NK-92 treated with Interleukin-12 subunit alpha and Interleukin-12 subunit beta, amount 100 ng/mL, for 24 hours (cell line): ENCODE measurements at places on chromosomes 5 and 9.

DNA sequence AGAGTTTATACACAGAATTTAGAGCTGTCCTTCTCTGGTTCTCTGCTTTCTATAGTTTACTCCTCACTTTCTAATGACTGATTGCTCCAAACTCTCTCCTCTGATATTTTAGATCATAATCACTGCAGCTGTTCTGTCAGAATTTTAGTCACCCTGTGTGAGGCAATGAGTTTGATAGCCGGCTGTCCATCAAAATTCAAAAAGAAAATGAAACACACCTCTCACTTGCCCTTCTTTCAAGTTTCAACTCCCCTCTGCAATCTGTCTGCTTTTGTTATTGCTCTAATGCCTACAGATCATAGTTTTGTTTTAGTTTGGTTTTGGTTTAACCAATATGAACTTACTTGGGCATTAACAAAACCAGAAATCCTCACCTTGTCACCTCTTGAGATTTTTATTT, 23.3 kb upstream of the ABLIM3 start:
- DNase-seq, result no peak

- DNase-seq, result no peak
Measured at GRCh38 chr9:93187047-93187446, 3.1 kb downstream of the WNK2 start.

DNA sequence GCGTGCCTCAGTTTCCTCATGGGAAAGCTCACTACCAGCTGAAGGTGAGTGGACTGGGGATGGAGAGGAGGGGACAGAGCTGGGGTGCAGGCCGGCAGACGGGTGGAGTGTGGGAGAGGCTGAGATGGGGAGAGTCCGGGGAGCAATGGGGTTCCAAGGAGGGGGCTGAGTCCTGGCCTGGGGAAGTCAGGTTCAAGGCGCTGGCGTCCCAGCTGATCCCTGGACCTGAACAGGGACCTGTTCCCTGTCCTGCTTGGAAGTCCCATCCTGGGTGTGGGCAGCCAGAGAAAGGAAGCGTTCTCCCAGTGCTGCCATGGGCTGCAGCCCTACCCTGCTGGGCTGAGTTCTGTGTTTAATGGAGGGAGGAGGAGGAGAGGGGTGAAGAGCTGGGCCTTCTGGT, 60.9 kb upstream of the GNE start:
- DNase-seq, result no peak

GRCh38 chr9:112489039-112489546, 2.5 kb downstream of the KIAA1958 start:
- DNase-seq, result no peak

GRCh38 chr9:532707-533106, 308.8 kb upstream of the DMRT1 start:
- no peak for DNase-seq

- DNase-seq, result peak; percentile 54
Measured at GRCh38 chr9:114405294-114406034, 17.7 kb upstream of the AKNA start.

DNA sequence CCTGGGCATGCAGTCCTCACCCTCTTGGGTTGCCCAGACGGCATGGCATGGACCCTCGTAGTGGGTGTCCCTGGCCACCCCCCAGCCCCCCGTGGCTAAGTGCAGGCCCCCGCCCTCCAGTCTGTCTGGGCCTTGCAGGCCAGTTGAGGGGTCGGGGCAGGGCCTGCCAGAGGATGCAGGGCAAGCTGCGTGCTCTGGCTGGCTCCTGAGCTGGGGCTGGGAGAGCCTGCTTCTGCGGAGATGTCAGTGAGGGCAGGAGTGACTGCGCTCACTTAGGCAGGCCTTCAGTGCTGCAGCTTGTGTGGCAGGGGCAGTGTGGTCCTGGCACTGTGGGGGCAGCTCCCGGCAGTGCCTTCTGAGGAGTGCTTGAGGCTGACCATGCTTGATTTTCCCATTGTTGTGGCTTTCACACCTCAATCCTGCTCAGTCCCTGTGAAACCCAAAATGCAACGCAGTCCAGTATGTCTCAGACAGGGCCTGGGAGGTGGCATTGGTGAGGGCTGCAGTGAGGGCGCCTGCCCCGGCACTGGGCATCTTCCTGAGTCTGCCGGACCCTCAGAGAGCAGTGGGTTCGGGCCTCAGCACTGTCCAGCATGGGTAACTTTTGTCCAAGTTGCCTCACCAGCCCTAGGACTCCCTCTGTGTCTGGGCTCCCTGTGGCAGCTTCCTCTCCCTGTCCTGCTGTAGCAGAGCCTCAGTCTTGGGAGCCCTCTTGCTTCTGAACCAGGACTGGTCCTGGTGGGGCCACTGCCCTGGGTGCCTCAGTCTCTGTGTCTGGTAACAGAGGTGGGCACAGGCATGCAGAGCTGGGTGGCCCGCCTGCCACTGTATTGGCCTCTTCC, 93.0 kb downstream of the PHF2 start:
- DNase-seq, result no peak

GRCh38 chr9:84598921-84599636, 70.5 kb upstream of the NTRK2 start:
- no peak for DNase-seq

DNA sequence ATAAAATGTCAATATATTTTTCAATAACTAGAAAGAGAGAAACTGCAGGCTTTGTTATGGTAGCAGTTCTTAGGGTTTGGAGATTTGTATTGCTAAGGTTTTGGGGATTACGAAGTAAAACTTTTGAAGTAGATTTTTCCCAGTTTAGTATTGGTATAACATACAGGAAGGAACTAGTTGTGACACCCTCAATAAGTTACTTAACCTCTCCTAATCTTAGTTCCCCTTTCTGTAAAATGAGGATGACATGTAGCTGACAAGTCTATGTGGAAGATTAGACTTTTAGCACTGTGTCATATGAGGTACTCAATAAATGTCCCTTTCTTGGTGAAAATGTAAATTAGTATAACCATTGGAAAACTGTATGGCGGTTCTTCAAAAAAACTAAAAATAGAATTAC, 73.4 kb upstream of the ATG10 start:
- DNase-seq, result no peak

DNA sequence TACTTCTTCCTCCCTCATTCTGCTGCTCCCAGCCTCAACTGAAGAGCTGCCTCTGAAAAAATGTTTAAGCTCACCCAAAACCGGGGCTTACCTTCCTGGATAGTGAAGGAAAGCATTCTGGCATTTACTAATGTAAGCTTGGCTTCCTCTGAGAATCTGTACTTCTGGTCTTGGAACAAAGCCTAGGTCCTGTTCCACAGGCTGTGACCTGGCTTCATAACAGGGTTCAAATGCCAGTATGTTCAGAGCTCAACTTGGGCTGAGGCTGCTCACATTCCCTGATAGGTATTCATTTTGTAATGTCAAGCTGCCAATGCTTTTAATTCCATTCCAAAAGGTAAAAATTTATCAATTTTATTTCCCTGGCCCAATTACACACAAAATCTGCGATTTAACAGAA, 411.7 kb upstream of the KCNN2 start:
- no peak for DNase-seq

DNA sequence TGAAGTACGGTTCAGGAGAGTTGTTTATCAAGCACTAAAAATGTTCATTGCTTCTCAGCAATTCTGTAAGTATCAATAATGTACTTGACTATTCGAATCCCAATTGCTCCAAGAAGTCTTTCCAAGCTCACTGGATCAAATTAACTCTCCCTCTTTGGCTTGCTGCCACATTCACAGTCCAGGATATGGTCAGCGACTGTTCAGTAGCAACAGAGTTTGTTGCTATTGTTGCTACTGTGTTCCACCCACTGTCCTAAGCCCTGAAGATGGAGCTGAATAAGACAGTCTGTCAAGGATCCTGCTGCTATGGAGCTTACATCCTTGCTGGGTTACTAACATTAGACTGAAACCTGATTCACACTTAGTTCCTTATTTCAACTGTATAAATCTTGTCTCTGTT, 110.8 kb downstream of the FGF10 start:
- DNase-seq, result no peak

DNA sequence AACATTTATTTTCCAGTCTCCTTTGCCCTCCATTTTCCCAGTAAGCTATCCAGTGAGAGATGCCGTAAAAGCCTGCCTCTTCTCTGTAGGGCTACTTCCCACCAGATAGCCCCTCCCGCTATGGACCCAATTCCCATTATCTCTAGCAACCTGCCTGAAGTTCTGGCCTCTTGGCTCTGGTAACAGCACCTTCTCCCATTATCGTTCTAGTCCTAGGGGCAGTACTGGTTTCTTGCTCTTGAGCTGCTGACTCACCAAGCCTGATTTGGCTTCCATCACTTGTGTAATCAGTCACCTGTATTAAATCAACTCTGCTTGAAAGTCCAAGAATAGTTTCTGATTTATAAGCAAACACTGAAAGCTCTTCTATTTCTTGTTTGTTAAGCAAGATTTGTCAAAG, 42.8 kb upstream of the PARP8 start:
- DNase-seq, result no peak
